ENCODE measurements at places on chromosomes 5 and 9. TPM values are rescaled to one million over a fixed set of nuclear protein-coding genes. Genes with fewer than 3 reads are reported as not detected.
A peak's percentile ranks its signal among the peaks of the same experiment; 100 is the strongest.

MARCHF3 gene
- 7.8 TPM for total RNA-seq

IDNK gene
- 1.6 TPM for total RNA-seq

PKD2L2 gene
- total RNA-seq: not detected

NRG2 gene
- total RNA-seq: 1.9 TPM

RMRP gene
- 19,023 TPM for total RNA-seq

BRINP1 gene
- under 0.01 TPM for total RNA-seq

GAS1 gene
- 0.60 TPM for total RNA-seq

GRCh38 chr9:125397736-125398135 is 136.1 kb downstream of the GAPVD1 start:
- no peak for DNase-seq

GRCh38 chr9:131579789-131580211 is 34.5 kb downstream of the PRRT1B start:
- DNase-seq: no peak

- peak; percentile 21 for DNase-seq
These were observed 28.6 kb upstream of the TAS2R1 start for GRCh38 chr5:9658706-9659105.

GRCh38 chr5:4023091-4023752 is 427.6 kb downstream of the IRX1 start:
- DNase-seq: no peak

DNA sequence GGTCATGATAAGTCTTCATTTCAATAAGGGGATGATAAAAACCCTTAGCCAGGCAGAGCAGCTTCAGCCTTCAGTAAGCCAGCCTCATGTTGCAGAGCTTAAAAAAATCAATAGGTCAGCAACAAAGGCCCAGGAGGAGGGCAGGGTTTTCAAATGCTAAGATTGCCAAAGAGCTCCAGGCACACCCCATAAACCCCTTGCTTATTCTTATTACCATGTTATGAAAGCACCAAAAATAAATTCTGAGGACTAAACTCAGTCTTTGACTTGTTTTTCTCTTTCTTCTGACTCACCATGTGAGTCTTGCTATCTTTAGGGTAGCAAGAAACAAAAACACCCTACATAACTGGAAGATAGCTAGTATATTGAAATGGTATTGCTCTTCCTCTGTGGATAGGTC is 317.1 kb downstream of the KCTD16 start:
- DNase-seq: no peak

DNA sequence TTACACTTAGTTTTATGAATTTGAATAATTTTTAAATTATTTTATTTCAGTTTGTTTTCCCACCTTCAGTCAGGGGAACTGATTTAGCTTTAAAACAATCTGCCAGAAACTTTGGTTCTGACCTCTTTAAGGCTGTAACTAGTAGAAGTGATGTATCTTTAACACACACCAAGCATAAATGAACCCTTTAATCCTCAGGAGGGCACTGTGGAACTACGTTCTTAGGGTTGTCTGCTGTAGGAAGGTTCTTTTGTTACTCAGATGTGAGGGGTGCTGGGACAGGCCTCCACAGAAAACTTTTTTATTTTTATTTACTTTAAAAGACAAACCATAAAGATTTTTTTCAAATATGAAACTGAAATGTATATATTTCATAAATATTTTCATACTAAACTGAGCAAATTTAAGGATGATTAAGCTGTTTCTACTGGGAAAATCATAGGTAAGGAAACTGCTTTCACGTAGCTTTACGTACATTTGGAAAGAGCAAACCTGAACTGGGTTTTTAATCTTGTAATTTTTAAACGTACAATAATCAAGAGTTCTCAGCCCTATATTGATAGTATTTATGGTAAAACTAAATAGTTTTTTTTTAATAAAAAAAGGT is 5.3 kb downstream of the KLF4 start:
- peak; percentile 77 for DNase-seq

GRCh38 chr5:141914797-141915196 is 8.9 kb upstream of the DELE1 start:
- DNase-seq: no peak

GRCh38 chr5:15533129-15533893 is 33.3 kb downstream of the FBXL7 start:
- DNase-seq: peak; percentile 18

- DNase-seq: peak; percentile 12
These were observed 92.6 kb downstream of the GLIS3 start for GRCh38 chr9:4207123-4207875.

Measured in RPMI7951 (cell line).